ENCODE measurements at places on chromosomes 3 and 15.
A peak's percentile ranks its signal among the peaks of the same experiment; 100 is the strongest.

DNA sequence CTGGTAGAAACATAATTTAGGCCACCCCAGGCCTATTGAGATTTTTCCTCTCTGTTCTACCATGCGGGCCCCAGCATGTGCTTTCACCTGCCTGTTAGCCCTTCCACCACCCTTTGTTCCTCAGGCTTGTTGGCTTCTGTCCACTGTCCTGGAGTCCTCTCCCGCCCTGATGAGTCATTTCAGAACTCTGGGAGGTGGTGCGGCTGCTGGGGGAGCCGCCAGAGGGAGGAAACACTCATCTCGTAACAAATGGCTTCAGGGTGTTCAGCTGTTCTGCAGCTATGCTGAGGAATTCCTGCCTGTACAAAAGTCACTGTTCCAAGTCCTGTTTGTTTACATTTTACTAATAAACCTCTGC is 36.3 kb downstream of the LRTM1 start:
- DNase-seq, result peak; percentile 45

DNA sequence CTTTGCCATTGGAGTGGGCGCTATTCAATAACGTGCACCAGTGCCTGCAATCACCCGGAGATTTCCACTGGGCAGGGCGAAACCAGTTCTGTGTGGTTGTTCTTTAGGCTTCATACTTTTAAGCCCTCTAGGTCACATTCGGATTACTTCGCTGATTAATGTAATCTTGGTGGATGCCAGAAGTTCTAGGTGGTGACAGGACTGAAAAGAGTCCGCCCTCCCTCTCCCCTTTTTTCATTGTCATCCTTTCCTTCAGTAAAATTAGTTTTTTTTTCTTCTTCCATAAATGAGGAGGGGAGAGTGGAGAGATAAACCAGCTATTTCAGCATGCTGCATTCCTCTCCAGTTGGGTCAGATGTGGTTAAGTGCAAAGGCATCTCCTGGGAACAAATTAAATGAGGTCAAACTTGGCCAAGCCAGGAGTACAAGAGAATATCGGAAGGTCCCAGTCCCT is 2.3 kb upstream of the SLC2A2 start:
- DNase-seq, result no peak

- no peak for DNase-seq
These were observed 96.7 kb upstream of the KCNMB2 start for GRCh38 chr3:178439504-178439903.

DNA sequence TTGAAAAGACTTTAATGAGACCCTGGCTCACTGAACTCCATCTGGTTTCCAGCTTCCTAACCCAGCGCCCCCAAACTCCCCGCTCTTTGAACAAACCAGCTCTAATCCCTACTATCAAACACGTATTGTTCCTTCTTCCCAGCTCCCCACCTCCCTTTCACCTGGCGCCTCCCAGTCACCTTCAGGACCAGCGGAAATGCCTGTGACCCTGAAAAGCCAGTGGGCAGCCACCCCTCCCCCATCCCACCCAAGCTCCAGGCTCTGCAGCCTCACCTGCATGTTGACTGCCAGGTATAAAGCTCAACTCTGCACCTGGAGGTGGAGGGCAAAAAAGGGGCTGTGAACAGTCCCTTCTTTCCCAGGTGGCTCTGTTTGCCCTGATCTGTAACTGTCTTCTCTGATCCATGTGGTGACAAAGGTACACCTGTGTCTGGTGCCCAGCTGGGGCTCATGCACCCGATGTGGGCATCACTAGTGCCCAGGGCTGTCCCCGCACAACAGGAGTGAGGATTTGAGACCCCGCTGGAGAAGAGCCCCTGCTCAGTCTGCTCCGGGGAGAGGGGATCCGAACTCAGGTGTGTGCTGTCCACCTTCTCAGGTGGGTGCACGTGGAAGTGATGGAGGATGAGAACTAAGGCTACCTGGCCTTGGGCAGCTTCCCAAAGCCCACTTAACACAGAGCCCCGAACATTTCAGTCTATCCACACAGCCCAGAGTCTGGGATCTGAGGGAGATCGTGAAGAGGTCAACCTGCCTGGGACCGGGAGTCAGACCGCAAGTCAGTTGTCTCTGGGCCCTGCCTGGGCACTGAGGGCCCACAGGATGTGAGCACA is 128.9 kb downstream of the NSMCE3 start:
- DNase-seq, result no peak

DNA sequence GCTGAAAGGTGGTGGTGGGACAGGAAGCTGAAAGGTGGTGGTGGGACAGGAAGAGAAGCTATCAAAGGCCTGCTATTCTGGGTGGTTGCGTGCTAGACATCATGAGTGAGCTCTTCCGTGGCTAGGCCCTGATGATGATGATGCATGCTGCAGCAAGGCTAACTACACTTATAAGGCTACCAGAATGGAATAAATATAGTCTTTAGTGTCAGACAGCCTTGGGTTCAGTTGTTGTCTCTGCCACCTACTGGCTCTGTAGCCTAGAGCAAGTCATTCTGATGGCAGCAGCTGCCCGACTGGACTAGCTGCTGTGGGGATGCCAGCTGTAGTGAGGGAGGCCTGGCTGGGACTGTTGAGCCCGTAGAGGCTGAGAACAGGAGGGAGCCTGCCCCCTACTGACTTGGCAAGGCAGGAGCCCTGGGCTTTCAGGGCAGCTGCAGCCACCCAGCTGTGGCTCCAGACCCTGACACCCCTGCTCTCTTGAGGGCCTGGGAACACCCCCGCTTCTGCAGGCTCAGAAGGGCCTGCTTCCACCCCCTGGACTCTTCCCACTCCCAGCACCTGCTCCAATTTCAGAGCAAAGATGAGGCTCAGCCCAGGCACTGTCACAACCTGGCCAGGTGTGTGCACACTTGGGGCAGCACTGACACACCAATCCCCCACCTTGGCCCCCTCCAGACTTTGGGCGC is 21.4 kb upstream of the ZBED2 start:
- DNase-seq, result no peak

DNA sequence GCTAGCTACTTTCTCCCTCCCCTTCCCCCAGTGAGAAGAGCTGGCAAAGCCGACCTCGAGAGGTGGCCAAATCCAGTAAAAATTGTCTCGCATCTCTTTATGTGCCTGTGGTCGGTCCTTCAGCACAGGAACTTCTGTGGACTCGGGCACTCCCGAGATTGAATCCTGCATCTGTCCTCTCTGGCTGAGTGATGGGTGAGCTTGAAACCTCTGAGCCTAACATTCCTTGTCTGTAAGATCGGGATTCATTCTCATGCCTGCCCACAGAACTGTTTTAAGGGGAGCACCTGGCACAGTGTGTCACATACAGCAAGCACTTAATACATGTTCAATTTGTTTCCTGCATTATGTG is 11.3 kb downstream of the CX3CR1 start:
- DNase-seq, result no peak

DNA sequence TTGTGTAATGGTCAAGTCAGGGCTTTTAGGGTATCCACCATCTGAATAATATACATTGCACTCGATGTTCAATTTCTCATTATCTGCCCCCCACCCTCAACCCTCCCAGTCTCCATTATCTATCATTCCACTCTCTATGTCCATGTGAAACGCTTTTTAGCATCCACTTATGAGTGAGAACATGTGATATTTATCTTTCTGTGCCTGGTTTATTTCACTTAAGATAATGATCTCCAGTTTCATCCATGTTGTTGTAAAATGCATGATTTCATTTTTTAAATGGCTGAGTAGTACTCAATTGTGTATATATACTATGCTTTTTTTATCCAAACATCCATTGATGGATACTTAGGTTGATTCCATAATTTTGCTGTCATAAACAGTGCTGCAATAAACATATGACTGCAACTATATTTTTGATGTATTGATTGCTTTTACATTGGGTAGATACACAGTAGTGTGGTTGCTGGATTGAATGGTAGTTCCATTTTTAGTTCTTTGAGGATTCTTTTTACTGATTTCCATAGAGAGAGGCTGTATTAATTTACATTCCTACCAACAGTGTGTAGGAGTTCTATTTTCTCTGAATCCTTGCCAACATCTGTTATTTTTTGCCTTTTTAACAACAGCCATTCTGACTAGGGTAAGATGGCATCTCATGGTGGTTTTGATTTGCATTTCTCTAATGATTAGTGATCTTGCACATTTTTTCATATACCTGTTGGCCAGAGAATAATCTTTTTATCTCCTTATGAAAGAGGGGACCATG is 332.9 kb upstream of the TGFBR2 start:
- DNase-seq, result no peak
